Stimulated activated CD4-positive, alpha-beta T cell treated with anti-CD3 and anti-CD28 coated beads, Interleukin-1b, Interleukin-23, amount 100 ng/mL, for 1 hour (primary cell): ENCODE measurements at places on chromosomes 6 and 20.

DNA sequence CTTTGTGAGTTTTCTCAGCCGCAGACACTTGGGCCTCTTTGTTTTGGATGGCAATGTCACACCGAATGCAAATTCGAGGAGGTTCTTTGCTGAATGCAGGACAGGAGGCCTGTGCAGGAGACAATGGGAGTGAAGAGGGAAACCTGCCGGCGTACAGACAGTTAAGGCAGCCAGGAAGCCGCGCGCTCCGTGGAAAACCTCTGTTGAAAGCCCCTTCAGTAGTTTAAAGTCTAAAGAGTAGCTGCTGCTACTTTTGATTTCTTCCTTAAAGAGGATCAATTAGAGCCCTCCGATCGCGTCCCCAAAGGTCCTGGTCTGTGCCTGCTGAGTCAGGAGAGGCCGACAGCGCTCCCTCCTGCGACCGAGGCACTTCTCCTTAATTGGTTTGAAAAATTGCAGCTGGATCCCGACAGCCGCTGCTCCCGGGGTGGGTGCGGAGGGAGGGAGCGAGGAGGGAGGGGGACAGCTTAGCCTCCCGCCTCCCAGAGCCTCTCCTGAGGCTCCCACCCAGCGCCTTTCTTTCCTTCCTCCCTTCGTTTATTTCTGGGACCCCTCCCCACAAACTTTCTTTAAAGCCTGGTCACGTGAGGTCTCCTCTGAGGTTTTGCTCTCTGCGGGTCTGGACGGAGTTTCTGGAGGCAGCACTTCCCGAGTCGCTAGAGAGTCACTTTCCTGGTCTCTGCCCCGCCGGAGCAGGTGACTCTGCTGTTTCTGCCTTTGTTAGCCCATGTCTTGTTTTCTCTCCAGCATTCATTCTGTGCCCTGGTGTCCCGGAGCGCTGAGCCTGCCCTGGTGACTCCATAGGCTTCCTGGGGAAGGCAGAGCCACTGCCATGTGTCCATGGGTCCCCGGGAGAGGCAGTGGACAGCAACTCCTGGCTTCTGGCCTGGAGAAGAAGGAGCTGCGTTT, 22.3 kb upstream of the RPP40 start:
- no peak for DNase-seq

DNA sequence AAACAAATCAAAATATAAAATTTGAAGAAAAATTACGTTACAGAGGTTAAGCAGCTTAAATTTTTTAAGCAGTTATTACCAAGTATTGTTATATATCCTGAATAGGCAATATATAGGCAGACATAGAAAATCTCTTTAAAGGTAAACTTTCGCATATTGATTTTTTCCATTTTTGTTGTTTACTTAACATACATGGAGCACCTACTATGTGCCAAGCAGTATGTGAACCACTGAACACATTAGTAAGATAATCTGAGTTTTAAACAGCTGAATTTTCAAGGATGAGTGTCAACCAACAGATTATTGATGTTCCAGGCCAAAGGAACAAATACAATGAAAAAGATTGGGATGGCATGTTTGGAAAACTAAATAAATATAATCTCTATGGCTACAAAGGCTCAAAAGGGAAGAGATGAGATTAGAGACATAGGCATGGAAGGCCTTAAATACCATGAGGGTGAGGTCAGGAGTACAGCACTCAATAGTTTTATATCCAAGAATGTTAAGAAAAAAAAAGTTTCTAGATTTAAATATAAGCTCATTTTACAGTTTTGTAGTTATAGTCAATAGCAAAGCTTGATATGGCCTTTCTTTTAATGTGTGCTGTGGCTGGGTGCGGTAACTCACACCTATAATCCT, 277.5 kb downstream of the PTPRK start:
- DNase-seq, result no peak

GRCh38 chr20:45044084-45044573, 56.8 kb downstream of the KCNS1 start:
- DNase-seq, result peak; percentile 7

DNA sequence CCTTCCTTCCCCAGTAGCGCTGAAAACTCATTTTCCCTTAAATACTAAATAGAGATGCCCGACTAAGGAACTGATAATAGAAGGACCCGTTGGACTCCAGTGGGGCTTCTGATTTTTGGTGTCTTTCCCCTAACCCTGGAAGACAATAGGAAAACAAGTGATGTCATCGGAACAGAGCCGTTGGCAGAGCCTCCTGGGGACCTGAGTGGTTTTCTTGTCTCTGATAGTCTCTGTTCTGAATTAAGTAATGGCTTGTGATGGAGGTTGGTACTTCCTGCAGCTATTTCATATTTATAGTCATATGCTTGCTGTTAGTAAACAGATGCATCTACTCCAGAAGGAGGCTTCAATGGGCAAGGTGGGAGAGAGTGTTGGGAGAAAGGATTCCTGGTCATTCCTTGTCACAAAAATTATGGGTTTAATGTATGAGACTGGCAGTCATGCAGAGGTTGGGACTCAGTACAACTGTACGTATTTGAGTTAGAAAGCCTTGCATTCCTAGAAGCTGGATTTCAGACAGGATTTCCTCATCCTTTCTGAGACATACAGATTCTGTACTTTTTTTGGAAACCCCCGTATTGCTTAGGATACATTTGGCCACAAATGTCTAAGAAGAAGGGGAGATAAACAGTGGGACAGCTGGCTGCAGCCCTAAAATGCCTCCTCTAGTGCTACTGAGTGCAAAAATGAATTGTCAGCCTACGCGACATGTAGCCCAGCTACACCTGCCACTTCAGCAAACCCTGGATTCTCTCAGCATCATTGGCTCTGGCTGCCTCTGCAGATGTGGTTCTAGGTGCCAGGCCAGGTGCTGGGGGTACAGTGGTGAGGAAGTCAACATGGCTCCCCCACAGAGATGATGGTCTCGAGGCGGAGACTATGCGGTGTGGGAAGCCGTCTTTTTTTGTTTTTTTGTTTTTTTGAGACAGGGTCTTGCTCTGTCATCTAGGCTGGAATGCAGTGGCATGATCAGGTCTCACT, 38.1 kb downstream of the CDS2 start:
- DNase-seq, result no peak

- DNase-seq, result no peak
Measured at GRCh38 chr6:144219056-144219685, 66.0 kb upstream of the UTRN start.

GRCh38 chr6:57432919-57433684, 115.7 kb downstream of the PRIM2 start:
- DNase-seq, result no peak
